Stimulated activated CD8-positive, alpha-beta memory T cell treated with anti-CD3 and anti-CD28 coated beads, Interleukin-15, amount 100 ng/mL, for 4 hours (primary cell): ENCODE measurements at places on chromosomes 4 and X.

DNA sequence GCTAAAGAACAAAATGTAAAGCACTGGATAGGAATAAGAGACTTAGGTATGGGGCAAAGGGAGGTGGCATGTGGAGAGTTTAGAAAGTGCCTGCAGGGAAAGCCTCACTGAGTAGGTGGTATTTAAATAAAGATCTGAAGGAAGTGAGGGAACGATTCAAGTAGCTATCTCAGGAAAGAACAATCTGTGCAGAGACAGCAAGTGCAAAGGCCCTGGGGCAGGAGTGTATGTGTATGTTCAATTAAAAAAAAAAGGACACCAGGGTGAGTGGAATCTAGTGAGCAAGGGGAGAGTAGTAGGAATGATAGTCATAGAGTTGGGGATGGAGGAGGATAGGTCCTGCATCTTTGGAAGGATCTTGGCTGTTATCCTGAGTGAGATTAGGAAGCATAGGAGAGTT, 779.9 kb upstream of the FTHL17 start:
- no peak for DNase-seq

DNA sequence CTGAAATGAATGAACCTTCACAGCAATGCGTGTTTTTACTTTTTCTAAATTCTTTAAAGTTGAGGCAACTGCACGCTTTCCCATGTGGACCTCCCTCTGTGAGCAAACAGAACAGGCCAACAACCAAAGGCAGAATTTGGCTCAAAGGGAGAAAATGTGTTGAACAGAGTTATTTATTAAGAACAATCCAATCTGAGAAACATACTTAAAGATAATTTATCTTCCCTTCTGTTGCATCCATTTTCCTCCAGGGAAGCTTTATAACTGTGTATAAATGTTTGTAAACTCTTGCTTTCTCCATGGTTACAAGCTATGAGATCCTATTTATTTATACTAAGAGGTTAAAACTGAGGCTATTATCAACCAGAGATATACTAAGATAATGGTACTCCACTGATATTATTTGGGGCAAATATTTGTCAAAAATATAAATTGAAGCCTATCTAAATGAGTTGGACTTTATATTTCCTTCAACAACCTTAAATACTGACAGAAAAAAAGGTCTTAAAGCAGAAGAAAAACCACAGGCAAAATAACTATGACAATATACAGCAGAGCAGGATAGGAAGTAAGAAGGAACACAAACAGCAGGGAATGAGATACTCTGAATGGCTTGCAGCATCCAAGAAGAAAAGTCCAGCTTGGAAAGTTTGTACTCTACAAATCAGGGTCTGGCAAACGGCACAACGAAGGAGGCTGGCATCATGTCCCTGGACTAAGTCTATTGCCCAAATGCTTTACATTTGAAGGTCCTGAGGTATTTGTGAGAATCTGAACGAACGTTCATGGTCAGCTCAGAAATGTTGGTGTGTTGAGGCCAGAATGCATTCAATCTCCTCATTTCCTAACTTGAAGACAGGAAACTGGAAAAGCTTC, 663.2 kb upstream of the INTU start:
- no peak for DNase-seq

DNA sequence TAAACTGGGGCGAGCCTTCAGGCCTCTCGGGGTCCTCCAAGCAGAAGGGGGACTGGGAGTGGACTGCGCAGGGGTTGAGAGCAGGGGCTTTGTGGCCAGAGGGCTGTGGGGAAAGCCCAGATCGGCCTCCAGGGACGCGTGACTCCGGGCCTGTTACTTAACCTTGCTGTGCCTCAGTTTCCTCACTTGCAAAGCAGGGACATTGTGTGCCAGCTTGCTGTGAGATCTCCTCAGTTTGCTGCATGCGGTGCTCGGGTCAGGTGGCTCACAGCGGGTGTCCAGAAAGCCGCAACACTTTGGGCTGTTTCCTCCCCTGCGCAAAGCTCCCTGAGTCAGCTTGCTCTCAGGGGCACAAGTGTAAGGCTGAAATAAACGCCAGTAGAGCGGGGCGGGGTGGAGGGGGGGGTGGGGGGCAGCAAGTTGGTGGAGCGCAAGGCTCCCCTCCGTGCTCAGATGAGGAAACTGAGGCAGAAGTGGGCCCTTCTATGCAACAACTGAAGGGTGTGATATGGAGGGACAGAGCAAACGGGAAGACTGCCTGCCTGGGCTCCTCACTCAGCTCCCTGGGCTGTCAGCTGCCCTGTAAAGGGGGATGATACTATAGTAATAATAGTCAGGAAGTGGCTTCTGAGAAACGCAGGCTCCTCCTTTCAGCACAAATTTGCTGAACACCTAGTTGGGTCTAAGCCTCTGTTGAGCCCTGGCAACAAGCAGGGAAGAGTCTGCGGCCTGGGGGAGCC, 101.0 kb downstream of the HMX1 start:
- no peak for DNase-seq

GRCh38 chrX:18899796-18900380, 84.0 kb downstream of the PHKA2 start:
- no peak for DNase-seq

DNA sequence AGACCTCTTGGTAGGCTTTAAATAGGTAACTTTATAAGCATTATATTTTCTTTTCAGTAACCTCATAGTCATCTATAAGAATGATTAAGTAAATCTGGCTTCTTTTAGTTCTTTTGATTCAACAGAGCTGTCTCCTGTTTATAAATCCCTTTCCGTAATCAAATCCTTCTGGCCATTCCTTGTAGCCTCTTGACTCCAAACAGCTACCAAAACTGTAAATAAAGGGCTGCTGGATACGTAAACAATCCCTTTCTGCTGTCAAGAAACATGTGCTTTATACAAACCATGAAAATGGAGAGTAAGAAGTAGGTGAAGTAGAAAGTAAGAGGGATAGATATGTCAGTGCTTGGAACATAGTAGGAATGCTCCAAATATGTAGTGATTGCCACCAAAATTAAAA, 183.2 kb upstream of the CASK start:
- no peak for DNase-seq
